ENCODE measurements at places on chromosomes 2 and 18.

DNA sequence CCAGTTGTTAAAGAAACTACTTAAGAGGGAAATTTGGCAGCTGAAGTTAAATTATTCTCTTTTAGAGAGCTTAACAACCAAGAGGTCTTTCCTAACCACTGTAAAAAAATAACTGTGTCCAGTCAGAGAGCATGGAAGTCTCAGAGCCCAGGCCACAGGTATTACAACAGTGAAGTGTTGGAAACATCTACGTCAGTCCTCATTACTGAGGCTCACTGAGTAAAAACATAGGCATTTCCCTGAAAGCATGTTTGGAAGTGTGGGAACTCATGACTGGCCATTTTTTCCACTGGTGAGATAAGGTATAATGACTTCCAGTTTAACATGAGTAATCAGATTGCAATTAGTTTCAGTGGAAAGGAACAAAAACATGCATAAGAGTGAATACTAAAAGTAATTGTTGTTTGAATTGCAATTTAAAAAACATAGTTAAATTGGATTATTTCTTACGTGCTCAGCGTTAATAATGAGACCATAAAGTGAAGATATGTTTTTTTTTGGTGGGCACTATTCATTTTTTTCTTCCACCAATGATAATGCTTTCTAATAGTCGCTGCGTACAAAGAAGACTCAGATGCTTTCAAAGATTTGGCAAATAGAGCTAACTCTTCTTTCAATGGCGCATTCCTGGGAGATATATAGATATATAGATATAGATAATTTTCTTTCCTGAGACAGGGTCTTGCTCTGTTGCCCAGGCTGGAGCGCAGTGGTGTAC, 60.8 kb downstream of the EFEMP1 start:
- DNase-seq, result no peak
- no peaks in the 10 kb centered on the region for H3K4me1 ChIP-seq
- H3K4me3 ChIP-seq, result no peak overlapping the region
- no peak overlapping the region for H3K27ac ChIP-seq
- no peaks in the 10 kb centered on the region for H3K36me3 ChIP-seq
- H3K27me3 ChIP-seq, result no peaks in the 10 kb centered on the region

DNA sequence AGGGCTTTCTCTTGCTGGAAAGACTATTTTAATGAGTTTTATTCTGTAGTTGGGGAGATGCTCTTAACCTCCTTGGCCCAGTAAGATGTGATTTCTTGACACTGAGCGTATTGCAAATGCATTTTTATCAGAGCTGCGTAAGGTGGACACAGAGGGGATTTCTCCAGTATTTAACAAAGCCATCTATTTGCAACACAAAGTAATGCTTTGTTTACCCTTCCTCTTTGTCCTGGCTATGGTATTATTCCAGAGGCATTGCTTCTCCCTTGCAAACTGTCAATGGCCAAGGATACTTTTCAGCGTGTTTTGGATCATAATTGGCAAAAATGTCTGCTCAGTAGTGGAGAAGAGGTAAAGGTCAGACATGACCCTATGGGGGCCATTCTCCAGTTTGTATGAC, 90.8 kb upstream of the PIK3C3 start:
- peaks cover 4% of the 10 kb centered on the region for H3K27me3 ChIP-seq
- DNase-seq, result no peak
- no peak overlapping the region for H3K4me3 ChIP-seq
- H3K4me1 ChIP-seq, result no peaks in the 10 kb centered on the region
- no peaks in the 10 kb centered on the region for H3K36me3 ChIP-seq

DNA sequence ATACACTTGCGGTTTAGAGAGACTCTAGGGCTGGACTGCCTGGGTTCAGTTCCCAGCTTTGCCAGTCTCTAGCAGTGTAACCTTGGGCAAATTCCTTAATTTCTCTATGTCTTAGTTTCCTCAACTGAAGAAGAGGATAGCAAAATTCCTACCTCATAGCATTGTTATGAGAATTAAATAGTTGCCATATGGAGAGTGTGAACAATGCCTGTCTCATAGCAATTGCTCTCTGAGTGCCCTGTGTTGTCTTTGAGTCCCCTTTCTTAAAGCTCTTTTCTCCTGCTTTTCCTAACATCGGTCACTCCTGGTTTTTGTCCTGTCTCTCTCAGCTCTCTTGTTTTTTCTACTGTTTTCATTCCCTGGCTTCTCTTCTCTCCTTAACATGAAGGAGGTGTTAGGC, 116.8 kb upstream of the ALPP start:
- no peak for DNase-seq
- H3K4me3 ChIP-seq, result no peak overlapping the region
- H3K27ac ChIP-seq, result no peak overlapping the region
- no peaks in the 10 kb centered on the region for H3K4me1 ChIP-seq
- H3K27me3 ChIP-seq, result no peaks in the 10 kb centered on the region

DNA sequence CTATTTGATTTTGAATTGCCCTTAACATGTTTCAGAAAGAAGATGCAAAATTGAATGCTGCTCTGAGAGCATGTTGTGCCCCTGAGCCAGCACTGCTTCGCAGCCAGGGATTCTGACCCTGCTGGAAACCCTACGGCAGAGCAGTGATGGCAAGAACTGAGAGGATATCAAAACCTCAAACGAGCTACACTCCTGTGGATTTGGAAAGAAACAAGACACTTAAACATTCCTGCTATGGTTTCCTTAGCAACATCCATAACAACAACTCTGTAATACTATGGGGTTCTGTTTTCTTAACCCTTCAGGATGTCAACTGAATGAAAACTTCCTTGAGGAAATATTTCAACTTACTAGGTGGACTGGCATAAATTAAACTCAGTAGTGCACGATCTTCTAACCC, 649.1 kb downstream of the NYAP2 start:
- H3K27me3 ChIP-seq, result peaks cover 14% of the 10 kb centered on the region
- H3K4me3 ChIP-seq, result no peak overlapping the region
- H3K4me1 ChIP-seq, result no peaks in the 10 kb centered on the region
- H3K27ac ChIP-seq, result no peak overlapping the region

- H3K36me3 ChIP-seq, result no peaks in the 10 kb centered on the region
- no peak overlapping the region for H3K4me3 ChIP-seq
- H3K27ac ChIP-seq, result no peak overlapping the region
- DNase-seq, result no peak
These were observed 102.1 kb downstream of the LRP2 start for GRCh38 chr2:169260246-169260645.

DNA sequence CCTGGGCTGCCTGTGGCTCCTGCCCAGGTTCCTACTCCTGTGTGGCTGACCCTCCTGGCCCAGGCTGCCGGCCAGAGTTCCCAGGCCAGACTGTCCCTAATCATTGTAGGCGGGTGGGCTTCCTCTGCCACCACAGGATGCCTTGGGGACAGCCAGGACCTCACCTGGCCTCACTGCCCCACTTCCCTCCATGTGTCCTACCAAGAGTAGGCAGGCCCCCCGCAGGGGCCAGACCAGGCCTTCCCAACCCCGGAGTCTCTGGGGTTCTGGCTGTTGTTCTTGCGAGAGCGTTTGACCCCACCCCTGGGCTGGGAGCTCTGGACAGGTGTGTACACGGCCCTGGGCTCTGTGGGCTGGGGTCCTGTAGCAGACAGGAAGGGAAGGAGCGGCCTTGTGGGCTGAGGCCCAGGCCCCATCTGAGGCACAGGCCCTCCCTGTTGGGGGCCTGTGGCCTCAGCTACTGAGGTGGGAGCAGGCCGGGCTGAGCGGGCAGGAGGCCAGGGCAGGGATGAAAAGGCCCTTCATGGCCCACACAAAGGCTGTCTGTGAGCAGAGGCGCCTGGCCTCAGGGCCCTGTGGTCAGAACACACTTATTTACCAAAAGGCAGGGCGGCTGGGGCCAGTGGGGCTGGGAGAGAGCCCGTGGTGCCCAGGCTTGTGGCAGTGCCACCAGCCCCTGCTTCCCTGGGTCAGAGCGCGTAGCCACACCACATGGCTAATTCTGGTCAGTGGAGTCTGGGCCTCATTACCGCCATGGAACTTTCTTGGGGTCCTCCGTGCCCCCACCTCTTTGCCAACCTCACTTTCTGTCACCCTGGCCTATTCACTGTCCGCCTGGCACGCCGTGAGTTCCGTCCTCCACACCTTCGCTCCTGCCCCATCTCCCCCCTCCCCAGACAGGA, 2.0 kb downstream of the SNORC start:
- peaks cover 6% of the 10 kb centered on the region for H3K4me1 ChIP-seq
- H3K4me3 ChIP-seq, result no peak overlapping the region
- no peak overlapping the region for H3K27ac ChIP-seq
- peaks cover 20% of the 10 kb centered on the region for H3K27me3 ChIP-seq

DNA sequence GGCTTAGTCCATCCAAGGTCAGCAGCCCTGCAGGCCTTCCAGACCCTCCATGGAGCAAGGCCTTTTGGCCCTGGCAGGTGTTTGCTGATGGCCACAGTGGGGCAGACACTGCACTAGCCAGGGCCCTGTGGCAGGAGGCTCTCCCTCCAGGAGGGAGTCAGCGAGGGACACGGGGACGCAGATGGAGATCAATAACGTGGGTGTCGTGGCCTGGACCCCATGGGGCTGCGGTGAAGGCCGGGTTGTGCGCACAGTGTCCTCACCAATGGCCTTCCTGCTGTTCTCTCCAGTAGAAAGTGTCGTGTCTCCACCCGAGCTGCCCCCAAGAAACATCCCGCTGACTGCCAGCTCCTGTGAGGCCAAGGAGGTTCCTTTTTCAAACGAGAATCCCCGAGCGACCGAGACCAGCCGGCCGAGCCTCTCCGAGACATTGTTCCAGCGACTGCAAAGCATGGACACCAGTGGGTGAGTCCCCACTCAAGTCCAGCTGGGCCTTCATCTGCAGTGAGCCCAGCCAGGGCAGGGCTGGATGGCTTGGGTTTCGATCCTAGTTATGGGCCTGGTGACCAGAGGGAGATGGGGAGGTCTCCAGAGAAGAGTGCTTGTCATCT, 65.4 kb downstream of the INPP5D start:
- H3K36me3 ChIP-seq, result peaks cover 82% of the 10 kb centered on the region
- H3K27me3 ChIP-seq, result no peaks in the 10 kb centered on the region
- no peak overlapping the region for H3K4me3 ChIP-seq
- peak overlapping the region; percentile 33 for H3K27ac ChIP-seq
- peaks cover 17% of the 10 kb centered on the region for H3K4me1 ChIP-seq

DNA sequence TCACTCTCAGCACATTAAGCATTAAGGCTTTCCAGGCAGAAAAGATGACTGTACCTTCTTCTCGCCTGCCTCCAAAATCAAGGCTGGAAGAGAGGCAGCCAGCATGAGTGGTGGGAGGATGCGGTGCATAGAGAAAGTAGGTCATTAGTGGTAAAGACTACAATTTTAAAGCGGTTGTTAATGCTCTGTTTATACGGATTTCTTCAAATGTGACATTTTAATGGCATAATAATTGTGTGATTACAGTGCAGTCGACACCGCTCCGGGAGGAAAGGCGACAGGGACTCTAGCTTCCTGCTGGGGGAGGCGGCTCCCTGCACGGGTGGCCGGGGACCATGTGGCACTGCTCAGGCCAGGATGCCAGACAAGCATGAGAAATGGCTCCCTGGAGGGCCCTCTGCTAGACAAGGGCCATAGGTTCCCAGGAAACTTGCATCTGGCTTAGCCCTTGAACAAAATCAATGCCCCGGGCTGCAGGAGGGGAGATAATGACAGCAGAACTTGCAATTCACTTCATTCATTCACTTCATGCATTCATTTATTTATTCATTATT, 129.6 kb downstream of the GALNT14 start:
- H3K4me1 ChIP-seq, result no peaks in the 10 kb centered on the region
- no peaks in the 10 kb centered on the region for H3K36me3 ChIP-seq
- no peak for DNase-seq
- H3K4me3 ChIP-seq, result no peak overlapping the region

GRCh38 chr2:151043484-151043883, 218.2 kb downstream of the RBM43 start:
- DNase-seq, result no peak
- H3K4me3 ChIP-seq, result no peak overlapping the region
- no peak overlapping the region for H3K27ac ChIP-seq
- no peaks in the 10 kb centered on the region for H3K4me1 ChIP-seq
- no peaks in the 10 kb centered on the region for H3K36me3 ChIP-seq
- peaks cover 28% of the 10 kb centered on the region for H3K27me3 ChIP-seq

DNA sequence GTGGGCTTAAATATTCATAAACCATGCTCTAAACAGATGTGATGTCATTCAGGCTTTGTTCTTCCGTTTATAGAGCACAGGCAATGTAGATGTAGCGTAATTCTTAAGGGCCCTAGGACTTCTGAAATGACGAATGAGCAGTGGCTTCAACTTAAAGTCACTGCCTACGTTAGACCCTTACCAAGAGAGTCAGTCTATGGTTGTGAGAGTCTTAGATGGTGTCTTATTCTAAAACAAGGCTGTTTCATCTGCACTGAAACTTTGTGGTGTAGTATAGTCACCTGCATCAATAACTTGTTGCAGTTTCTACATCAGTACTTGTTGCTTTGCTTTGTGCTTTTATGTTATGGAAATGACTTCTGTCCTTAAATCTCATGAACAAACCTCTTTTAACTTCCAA, 56.0 kb downstream of the PIK3C3 start:
- no peaks in the 10 kb centered on the region for H3K27me3 ChIP-seq
- H3K4me3 ChIP-seq, result no peak overlapping the region
- peaks cover 19% of the 10 kb centered on the region for H3K4me1 ChIP-seq
- H3K36me3 ChIP-seq, result peaks cover 88% of the 10 kb centered on the region

DNA sequence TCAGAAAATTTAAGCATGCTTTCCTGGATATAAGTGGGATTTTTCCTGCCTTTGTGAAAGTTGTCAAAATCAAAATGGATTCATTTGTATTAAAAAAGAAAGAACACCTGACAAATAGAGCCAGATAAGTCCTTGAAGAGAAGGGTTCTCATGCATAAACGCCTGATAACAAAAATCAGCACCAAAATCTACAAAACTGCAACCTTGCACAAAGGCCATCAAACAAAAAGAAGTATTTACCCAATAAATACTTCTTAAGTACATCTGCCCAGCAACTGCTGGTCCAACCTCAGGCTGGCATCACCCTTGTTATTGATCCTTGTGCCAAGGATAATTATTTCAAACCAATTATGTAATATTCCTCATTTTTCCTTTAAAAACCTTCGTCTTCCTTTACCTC, 315.9 kb downstream of the GPD2 start:
- H3K4me3 ChIP-seq, result no peak overlapping the region
- H3K27ac ChIP-seq, result no peak overlapping the region
- no peak for DNase-seq
- no peaks in the 10 kb centered on the region for H3K4me1 ChIP-seq

GRCh38 chr2:179440642-179441251, 176.1 kb upstream of the SESTD1 start:
- H3K4me1 ChIP-seq, result no peaks in the 10 kb centered on the region
- no peaks in the 10 kb centered on the region for H3K36me3 ChIP-seq
- H3K4me3 ChIP-seq, result no peak overlapping the region
- H3K27ac ChIP-seq, result no peak overlapping the region
- H3K27me3 ChIP-seq, result peaks cover 24% of the 10 kb centered on the region
- no peak for DNase-seq

- peaks cover 32% of the 10 kb centered on the region for H3K36me3 ChIP-seq
- no peaks in the 10 kb centered on the region for H3K27me3 ChIP-seq
- no peak overlapping the region for H3K4me3 ChIP-seq
These were observed 11.8 kb downstream of the RTN4 start for GRCh38 chr2:55038428-55038827.

Data from activated T-cell treated with anti-CD3 and anti-CD28 coated beads, Interleukin-2, amount 50 U/mL, for 24 hours (primary cell).